ENCODE measurements at places on chromosomes 12 and 14.

DNA sequence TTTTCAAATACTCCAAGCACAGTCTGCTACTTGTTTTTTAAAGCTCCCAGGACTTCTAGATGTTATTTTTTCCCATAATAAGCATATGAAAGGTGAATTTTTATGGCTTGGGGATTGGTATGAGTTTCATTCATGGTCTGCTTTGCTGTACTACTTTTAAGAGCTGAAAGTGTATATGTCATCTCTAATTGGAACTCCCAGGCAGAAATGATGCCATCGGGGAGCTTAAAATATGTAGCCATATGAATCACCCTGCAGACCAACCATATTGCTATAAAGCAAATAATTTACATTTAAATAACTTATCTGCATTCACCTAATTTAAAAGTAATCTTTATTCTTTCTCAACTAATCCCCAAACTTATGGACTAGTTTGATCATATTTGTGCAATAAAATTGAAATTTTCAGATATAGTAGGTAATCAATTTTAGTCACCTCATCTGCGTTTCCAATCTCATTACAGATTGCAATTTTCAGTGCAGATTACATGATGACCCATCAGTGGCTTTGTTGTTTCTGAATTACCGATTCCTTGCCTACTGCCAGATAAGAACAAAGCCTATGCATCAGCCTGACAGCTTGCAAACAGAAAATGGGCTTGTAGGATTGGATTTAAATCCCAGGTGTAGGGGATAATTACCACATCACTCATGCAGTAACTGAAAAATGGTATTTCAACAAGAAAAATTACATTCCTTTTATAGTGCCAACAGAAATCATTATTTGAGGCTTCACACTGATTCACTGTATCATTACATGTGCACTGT lies 689.4 kb downstream of the NOVA1 start:
- DNase-seq: no peak

- DNase-seq: peak; percentile 70
Observed at GRCh38 chr12:11855983-11856374, 206.5 kb downstream of the ETV6 start.

DNA sequence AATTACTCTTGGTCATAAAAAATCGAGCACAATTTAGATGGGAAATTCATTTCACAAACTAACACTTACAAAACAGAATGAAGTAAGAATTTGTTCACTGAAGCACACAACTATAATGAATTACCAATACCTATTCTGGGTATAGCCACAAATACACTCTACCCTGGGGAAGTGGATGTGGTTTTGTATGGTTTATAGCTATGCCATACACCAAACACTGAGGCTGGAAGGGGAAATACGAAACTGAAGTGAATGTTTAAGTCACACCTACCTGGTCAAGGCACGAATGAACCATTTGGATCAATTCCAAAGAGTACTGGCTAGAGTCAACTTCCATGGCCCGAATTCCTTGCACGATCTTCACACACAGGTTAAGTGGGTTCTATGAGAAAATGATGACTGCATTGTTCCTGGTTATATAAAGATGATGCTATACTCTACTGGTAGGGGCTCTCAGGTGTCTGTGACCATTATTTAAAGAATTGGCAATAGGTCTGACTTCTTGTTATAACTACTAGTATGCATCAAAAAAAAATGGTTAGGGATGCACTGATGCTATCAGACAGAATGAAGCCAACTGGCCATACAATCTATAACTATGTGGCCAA lies 12.8 kb downstream of the NEK9 start:
- no peak for DNase-seq

DNA sequence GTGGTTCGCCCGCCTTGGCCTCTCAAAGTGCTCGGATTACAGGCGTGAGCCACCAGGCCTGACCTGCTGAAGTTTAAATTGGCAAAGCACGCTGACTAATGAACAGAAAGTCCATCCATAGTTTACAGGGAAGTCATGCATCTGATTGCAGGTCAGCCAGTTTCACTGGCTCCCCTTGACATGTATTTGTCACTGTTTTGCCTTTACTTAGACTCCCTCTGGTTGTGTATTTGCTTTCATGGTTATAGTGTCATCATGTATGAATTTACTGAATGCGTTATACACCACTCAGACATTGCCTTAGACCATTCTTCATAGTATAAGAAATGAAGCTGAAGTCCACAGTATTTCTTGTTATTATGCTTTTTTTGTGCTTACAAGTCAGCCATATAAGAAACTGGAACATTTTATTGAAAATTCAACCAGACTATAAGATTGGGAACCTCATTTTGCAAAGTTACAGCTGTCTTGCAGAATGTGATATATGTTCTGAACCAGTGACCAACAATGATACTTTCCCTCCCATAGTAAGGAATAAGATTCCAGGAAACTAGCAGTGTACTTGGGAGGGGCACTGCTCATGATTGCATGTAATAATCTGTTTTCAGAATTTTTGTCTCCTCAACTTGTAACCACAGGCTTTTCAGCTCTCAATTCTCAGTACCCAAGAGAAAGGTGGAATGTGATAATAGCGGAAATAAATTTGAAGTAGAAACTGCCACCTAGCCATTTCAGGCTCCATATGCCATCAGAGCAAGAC lies 51.9 kb upstream of the ATF7IP start:
- DNase-seq: no peak

DNA sequence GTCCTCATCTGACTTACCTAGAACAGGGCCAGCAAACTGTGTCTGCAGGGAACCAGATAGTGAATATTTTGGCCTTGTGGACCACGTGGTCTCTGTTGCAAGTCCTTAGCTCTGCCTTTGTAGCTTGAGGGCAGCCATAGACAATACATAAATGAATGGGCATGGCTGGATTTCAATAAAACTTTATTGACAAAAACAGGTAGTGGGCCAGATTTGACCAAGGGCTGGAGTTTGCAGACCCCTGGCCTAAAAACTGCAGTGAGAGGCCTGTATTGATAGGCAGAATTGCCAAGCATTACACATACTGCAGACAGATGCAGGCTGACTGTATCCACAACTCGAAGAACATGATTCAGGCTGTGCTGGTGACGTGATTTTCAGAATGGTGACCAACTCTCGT lies 25.3 kb downstream of the CCDC63 start:
- DNase-seq: no peak

GRCh38 chr14:56686416-56686815 lies 106.8 kb downstream of the TMEM260 start:
- no peak for DNase-seq

DNA sequence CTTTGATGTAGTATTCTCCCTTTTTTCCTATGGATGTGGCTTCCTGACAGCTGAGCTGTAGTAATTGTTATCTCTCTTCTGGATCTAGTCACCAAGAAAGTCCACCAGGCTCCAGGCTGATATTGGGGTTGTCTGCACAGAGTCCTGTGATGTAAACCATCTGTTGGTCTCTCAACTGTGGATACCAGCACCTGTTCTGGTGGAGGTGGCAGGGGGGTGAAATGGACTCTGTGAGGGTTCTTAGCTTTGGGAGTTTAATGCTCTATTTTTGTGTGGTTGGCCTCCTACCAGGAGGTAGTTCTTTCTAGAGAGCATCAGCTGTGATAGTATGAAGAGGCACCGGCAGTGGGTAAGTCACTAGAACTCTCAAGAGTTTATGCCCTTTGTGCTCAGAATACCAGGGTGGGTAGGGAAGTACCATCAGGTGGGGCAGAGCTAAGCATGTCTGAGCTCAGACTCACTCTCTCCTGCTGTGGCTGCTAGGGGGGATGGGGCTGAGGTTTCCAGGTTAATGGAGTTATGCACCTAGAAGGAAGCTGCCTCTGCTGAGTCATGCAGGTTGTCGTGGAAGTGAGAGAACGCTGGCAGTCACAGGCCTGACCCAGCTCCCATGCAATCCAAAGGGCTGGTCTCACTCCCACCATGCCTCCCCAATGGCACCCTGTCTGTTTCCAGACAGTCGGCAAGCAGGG lies 3.0 kb upstream of the TAS2R14 start:
- DNase-seq: no peak

- DNase-seq: no peak
Observed at GRCh38 chr12:123253641-123254459, 17.8 kb downstream of the CDK2AP1 start.

DNA sequence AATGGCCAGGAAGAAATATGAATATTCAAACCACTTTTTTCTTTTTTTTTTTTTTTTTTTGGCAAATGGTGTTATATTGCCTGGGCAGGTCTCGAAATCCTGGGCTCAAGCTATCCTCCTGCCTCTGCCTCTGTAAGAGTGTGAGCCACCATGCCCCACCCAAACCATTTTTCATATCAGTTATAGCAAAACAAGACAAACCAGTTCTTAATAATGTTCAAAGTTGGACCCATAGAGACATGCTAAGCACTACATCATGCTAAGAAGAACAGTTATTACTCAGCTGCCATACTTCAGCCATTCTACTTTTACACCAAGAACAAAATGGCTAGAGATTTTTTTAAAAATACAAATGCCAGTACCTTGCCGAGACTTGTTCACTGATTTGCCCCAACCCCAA lies 25.5 kb downstream of the EIF2S1 start:
- DNase-seq: no peak

- DNase-seq: no peak
Observed at GRCh38 chr12:57194253-57194652, 22.3 kb upstream of the NXPH4 start.

DNA sequence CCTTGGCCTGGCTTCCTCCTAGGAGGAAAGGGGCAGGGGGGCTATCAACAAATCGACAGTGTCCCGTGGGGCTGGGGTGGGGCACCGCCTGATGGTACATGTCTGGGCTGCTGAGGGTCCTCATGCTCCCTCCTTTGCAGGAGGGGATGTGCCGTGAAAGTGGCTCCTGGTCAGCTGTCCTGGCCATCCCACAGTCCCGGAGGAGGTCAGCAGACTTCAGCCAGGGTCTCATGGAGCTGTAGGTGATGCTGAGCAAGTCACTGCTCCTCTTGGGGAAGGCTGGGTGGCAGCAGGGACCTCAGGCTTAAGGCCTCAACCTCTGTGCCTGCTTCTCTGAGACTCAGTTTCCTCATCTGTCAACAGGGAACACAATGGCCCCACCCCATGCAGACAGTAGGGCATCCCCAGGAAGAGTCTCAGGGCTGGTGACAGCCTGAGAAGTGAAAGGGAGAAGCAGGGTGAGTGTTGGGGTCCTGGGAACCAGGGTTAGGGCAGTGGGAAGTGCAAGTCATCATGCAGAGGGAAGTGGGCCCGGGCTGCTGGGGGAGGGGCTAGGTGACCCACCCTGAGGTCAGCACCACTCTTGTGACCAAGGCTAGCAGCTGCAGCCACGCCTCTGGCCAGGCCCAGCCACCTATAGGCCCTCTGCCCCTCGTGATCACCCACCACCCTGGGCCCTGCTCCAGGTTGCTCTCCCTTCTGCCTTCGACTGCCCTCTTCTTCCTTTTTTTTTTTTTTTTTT lies 4.4 kb upstream of the TNFAIP2 start:
- no peak for DNase-seq
